ENCODE measurements at places on chromosomes 4 and X.

- DNase-seq: no peak
Measured at GRCh38 chr4:152454398-152455011, 81.4 kb downstream of the FBXW7 start.

- no peak for DNase-seq
Measured at GRCh38 chr4:98283219-98284189, 22.3 kb downstream of the RAP1GDS1 start.

- DNase-seq: peak; percentile 54
Measured at GRCh38 chr4:24583451-24584210, 723 bp downstream of the DHX15 start.

DNA sequence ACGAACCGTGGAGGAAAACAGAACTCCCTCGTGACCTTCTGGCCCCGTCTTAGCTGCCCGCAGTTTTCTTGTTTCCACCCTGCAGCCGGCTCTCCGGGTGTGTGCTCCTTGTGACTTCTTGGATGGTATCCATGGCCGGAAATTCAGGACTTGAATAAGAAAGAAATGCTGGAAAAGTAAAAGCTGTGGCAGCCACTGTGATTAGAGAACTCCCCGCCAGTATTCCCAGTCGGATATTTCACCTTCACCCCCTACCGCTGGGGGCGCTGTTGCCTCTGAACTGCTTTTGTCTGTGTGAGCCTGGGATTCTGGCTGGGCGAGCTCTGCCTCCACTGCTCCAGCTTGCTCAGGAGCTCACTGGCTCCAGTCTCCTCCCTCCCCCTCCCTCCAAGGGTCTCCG, 41.5 kb upstream of the CYP4V2 start:
- peak; percentile 40 for DNase-seq

- DNase-seq: no peak
Measured at GRCh38 chr4:40482985-40483647, 146.5 kb downstream of the RBM47 start.

GRCh38 chr4:91936311-91936710, 367.5 kb upstream of the GRID2 start:
- DNase-seq: no peak

DNA sequence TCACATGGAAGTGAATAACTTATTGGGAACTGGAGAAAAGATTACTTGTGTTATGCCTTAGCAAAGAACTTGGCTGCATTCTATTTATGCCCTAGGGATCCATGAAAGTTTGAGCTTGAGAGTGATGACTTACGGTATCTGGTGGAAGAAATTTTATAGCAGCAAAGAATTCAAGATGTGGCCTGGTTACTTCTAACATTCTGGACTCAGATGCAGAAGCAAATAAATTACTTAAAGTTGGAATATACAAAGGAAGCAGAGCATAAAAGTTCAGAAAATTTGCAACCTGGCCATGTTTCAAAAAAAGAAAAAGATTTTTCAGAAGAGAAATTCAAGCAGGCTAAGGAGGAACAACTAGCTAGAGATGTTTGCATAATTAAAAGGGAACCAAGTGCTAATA, 252.3 kb upstream of the WDFY3 start:
- DNase-seq: no peak

DNA sequence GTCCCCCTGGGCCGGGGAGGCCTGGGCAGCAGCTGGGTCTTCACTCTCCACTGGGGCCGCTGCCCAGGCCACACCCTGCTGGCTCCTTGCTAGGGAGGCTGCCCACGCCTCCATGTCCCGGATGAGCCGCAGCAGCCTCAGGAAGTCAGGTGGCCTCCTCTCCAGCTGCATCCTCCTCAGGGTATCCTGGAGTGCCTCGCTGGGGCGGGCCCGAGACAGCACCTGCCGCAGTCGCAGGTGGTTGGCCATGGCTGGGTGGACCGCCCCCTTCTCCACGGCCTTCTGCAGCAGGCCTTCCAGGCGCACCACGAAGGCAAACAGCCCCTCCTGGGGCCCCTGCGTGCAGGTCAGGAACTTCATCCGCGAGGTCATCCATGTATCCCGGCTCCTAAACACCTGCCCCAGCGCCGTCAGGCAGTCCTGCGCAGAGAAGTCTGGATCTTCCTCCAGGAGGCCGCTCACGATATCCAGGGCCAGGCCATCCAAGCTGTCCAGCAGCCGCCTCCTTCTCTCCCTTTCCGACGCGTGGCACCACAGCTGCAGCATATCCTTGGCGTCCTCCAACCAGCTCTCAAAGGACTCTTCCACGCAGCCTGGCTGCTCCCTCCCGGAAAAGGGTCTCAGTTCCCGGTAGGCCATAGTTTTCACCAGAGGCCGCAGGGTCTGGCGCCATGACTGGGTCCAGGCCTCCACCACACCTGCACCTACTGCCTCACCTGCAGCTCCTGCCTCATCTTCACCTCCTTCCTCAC, 2.1 kb downstream of the PNMA6F start:
- DNase-seq: no peak

DNA sequence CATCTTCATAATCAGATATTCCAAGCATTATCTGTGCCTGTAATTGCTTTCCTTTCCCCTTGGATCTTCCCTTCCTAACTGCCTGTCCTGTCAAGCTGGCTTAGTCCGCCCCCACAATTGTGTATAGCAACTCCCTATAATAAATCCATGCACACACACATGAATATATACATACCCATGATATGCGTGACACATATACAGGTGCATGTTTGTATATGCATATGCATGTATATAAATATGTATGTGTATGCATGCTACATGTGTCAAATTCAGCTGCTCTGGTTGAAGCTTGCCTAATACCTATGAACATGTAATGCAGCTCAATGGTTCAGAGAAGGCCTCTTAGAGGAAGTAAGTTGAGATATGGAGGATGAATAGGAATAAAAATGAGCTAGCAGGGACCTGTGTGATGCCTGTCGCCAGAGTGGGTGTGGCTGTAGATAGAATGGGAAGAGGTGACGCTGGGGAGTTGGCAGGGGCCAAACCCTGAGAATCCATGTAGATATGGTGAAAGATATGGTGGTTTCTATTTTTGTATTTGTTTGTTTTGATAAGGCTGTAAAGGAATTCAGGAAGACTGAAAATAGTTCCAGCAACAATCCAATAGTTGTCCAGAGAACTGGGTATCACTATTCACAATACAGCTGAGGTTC, 595.0 kb upstream of the BOD1L1 start:
- no peak for DNase-seq

DNA sequence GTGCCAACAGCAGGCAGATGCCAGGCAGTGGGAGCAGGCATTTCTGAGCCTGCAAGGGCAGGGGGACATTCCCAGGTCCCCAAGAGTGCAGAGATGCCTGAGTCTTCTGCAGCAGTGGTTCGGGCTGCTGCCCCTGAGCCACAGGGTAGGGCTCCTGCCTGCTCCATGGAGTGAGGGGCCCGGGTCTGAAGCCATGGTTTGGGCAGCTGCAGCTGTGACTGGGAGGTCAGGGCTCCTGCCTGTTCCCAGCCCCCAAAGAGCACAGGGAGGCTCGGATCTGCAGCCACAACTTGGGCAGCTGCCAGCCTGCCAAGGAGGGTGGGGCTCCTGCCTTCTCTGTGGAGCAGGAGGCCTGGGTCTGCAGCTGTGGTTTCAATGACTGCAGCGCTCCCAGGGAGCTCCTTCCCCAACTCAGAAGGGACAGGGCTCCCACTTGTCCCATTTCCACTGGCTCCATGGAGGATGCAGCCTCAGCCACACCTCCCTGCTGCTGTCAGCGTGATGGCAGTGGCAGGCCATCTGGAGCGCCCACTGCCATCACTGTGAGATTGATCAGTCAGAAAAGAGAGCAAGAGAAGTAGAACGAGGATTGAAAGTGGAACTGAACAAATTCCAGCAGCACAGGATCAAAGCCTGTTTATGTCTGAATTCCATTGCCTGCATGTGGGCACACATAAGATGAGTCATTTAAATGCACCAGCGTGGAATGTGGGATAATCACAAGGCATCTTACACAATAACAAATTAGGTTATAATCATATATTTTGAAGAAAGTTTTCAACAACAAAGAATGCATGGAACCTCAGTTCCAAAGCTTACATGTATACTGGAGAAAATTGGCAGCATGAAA, 93.1 kb upstream of the CXorf51A start:
- no peak for DNase-seq

DNA sequence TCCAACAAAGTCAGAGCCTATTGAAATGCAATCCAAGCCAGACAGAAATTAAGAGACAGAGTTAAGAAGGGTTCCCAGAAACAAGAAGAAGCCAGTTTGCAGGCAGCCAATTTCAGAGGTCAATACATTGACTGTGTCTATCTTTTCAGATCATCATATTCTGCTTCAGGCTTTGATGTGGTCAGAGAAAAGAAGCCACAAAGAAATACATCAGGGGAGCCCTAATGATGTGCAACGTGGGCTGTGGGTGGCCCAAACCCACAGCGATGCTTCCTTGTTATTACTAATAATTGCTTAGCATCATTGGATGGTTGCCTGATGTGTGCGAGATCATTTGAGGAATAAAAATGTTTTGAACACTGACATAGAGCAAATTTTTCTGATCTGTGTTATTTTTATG, 99.0 kb upstream of the DUSP21 start:
- DNase-seq: no peak

Data from stimulated activated CD4-positive, alpha-beta T cell treated with anti-CD3 and anti-CD28 coated beads, Interleukin-2, amount 100 ng/mL, for 24 hours (primary cell).